ENCODE measurements at places on chromosomes 6 and 20.

DNA sequence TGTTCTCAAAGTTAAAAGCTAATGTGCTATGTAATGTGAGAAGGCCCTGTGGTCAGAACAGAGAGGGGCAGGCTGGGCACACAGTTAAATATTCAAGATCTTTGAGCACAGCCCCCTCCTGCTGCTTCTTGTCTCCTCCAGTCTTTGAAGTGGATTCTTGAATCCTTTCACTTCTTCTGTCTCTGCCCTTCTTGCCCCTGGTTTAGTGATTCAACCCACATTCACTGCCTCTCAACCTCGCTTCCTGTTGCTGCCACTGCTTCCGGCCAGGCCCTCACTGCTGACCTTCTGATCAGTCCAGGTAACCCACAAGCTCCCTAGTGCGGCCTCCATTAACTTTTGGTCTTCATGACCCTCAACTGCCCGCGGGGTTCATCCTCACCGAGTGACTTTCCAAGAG, 417.3 kb upstream of the NOX3 start:
- H3K36me3 ChIP-seq: no peaks in the 10 kb centered on the region
- no peak overlapping the region for H3K4me3 ChIP-seq
- DNase-seq: no peak
- no peak overlapping the region for H3K27ac ChIP-seq
- no peaks in the 10 kb centered on the region for H3K4me1 ChIP-seq
- no peaks in the 10 kb centered on the region for H3K27me3 ChIP-seq

DNA sequence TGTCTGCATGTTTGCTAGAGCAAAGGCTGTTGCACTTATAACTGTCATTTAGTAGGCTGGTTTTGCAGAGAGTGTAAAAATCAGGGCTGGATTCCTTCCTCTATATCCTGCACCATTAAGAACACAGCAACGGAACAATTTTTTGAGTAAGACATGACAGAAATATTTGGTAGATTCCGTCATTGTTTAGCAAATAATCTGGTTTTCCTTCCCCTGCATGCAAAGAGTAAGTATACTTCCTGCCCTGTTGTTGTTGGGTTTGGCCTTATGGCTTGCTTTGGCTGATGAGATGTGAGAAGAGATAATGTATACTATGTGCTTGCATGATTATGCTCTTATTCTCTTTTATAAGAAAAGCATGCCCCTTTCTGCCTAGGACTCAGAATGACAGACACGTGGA, 23.8 kb downstream of the MANEA start:
- H3K36me3 ChIP-seq: no peaks in the 10 kb centered on the region
- no peak overlapping the region for H3K4me3 ChIP-seq
- no peaks in the 10 kb centered on the region for H3K4me1 ChIP-seq
- no peak for DNase-seq
- H3K27ac ChIP-seq: no peak overlapping the region

- no peaks in the 10 kb centered on the region for H3K36me3 ChIP-seq
- H3K4me1 ChIP-seq: no peaks in the 10 kb centered on the region
- DNase-seq: no peak
- no peak overlapping the region for H3K4me3 ChIP-seq
- H3K27ac ChIP-seq: no peak overlapping the region
Observed at GRCh38 chr6:148044261-148044751, 298.3 kb upstream of the SASH1 start.

DNA sequence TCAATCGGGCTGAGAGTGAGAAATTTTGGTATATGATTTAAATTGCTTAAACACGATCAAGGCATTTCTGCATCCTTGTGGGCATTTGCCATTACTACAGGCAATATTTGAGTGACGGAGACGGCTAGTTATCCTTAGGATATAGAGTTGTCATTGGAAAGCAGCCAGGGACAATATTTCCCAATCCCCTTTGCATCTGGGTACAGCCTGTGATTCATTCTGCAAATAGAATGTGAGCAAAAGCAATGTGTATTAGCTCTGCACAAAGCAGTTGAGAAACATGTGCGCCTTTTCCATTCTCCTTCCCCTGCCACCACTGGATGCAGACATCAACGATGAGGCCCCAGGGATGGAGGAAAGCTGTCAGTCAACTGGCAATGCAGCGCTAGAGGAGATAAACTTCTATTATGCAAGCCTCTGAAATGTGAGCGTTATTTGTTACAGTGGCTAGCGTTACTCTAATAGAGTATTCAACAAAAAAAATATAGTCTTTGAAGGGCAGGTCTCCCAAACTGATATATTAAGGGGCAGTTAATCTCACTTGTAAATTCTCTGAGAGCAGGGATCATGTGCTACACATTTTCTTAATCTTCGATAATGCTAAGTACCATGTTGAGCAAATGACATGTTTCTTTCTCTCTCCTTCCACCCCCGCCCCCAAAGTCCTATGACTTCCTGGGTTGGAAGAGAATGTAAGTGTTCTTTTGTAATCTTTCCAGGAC, 37.1 kb upstream of the NCOA3 start:
- H3K4me3 ChIP-seq: no peak overlapping the region
- no peaks in the 10 kb centered on the region for H3K27me3 ChIP-seq
- H3K27ac ChIP-seq: no peak overlapping the region
- no peaks in the 10 kb centered on the region for H3K4me1 ChIP-seq
- DNase-seq: peak; percentile 7
- no peaks in the 10 kb centered on the region for H3K36me3 ChIP-seq
